Stimulated activated naive CD4-positive, alpha-beta T cell treated with Interleukin-2 at 50 U/mL for 16 hours (primary cell): ENCODE measurements at places on chromosomes 6 and 20.

GRCh38 chr20:479487-479886 lies 17.2 kb upstream of the TBC1D20 start:
- DNase-seq = no peak

GRCh38 chr20:40835321-40835720 lies 146.3 kb upstream of the MAFB start:
- no peak for DNase-seq

DNA sequence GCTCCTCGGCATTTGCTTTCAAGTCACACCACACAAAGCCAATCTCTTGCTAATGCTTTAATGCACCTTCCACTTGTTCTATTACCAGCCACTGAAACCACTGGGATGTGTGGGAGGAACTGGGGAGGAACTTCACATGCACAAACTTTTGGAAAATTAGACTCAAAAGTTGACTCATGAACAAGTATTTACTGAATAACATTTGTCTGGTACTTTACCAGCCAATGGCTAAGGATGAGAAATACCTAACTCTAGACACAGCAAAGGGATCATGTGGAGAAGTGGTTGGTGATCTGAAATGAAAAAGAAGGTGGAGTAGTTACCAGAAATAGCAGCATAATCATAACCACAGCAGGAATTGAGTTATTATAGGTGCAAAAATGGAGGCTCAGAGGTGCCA lies 554.0 kb upstream of the NOX3 start:
- no peak for DNase-seq

DNA sequence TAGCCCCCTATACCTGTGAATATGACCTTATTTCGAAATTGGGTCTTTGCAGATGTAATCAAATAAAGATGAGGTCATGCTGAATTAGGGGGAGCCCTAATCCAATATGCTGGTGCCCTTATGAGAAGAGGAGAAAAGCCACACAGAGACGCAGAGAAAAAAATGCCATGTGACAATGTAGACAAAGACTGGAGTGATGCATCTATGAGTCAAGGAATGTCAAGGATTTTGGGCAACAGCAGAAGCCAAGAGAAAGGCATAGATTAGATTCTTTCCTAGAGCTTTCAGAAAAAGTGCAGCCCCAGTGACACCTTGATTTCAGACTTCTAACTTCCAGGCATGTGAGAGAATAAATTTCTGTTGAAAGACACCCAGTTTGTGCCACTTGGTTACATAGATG lies 47.4 kb upstream of the HS3ST5 start:
- DNase-seq = no peak

- DNase-seq = no peak
These were observed 156.0 kb upstream of the BEND3 start for GRCh38 chr6:107271208-107271790.

DNA sequence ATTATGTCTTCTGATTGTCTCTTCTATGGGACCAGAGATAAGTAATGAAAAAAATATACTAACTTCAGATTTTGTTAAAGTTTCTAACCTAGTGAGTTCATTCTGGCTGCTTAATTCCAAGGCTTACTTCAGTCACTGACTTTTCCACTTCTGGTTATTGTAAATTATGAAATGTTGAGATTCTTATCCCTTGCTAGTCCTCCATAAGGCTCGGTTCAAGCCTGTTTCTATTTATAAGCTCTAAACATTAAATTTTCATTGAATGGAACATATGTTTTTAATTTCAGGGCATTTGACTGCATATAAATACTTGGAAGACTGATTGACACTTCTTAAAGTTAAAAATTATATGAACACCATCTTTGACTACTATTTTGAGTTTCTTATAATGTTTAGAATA lies 23.6 kb upstream of the NKAIN2 start:
- DNase-seq = no peak

DNA sequence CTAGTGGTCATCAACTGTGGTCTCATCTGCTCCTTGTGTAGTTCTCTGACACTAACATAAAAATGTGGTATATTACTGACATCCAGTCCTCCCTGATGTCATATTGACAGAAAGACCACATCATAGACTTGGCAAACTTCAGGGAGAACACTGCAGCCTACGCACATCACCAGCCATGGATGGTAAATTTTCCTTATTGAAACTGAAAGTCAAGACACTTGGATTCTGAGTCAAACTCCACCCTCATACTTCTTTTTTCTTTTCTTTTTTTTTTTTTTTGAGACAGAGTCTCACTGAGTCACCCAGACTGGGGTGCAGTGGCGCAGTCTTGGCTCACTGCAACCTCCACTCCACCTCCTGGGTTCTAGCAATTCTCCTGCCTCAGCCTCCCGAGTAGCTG lies 25.4 kb downstream of the NDRG3 start:
- DNase-seq = peak; percentile 4

GRCh38 chr20:50285376-50286173 lies 94.9 kb downstream of the CEBPB start:
- DNase-seq = no peak
